Endothelial cell of umbilical vein (primary cell): ENCODE measurements at places on chromosomes 1 and 21. TPM values are rescaled to one million over a fixed set of nuclear protein-coding genes. Genes with fewer than 3 reads are reported as not detected.

- DNase-seq = peak; percentile 89
- H3K27me3 ChIP-seq = no peaks in the 10 kb centered on the region
- peaks cover 45% of the 10 kb centered on the region for H3K4me1 ChIP-seq
- H3K36me3 ChIP-seq = no peaks in the 10 kb centered on the region
Measured at GRCh38 chr21:17491716-17492414, 21.0 kb upstream of the CXADR start.

MRPL37 gene
- total RNA-seq = 109 TPM in 2 replicates

ERMAP gene
- total RNA-seq = 7.8 and 7.9 TPM in 2 replicates

FCMR gene
- total RNA-seq = not detected in 2 replicates

GRCh38 chr1:15756143-15757015 is 2.2 kb upstream of the FBLIM1 start:
- peak; percentile 47 for DNase-seq
- H3K36me3 ChIP-seq = no peaks in the 10 kb centered on the region
- H3K27me3 ChIP-seq = no peaks in the 10 kb centered on the region
- peaks cover 31% of the 10 kb centered on the region for H3K4me1 ChIP-seq
- no peak overlapping the region for H3K4me3 ChIP-seq

GRCh38 chr21:41228492-41228891 is 60.5 kb downstream of the BACE2 start:
- H3K4me3 ChIP-seq = no peak overlapping the region
- no peaks in the 10 kb centered on the region for H3K4me1 ChIP-seq
- no peak for DNase-seq
- H3K27me3 ChIP-seq = no peaks in the 10 kb centered on the region
- peaks cover 14% of the 10 kb centered on the region for H3K36me3 ChIP-seq
- no peak overlapping the region for H3K27ac ChIP-seq

DNA sequence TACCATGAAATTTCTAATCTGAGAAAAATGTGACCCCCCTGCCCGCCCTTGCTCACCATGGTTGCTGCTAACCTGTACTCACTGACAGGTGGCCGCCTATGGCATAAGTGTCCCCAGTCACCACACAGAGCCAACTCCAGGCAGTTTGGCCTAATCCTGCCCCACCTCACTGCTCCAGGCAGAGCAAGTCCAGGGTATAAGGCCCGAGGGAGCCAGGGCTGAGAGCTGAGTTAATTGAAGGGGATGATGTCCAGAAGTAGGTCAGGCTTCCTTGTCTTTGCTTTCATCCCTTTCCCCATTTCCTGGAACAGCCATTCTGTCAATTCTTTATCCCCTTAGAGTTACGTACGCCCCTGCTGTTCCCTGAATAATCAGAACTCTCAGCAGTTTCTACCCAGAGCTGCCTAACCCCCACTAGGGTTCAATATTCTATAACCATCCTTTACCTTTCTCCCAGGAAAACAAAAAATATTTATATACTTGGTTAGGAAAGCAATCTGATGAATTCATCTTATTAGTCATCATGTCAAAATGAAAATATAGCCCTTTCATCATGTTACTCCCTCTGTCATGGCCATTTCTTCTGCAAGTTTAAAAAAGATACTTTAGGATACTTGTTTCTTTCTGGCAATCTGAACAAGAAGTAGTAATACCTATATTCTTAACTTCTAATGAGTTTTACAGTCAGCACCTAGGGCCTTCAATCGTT is 29.4 kb upstream of the CD101 start:
- H3K27ac ChIP-seq = no peak overlapping the region
- H3K4me1 ChIP-seq = no peaks in the 10 kb centered on the region
- DNase-seq = no peak
- H3K27me3 ChIP-seq = no peaks in the 10 kb centered on the region
- H3K36me3 ChIP-seq = peaks cover under 1% of the 10 kb centered on the region

DNA sequence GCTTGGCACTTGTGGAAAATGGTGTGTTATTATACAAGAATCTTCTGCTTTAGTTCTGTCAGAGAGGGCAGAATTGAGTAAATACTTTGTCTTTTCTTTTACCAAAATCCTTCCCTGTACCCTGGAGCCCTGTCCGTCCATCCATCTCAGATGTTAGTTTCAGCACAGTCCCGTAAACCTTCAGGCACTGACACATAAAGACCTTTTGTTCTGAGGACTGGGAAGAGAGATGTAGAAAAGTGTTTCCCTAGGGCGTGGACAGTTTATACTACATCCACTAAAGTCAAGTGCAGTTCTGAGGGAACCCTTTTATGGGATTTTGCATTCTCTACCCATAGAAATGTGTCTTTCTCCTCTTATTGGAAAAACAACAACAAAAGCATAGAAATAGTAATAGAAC is 162.4 kb downstream of the PDE4B start:
- peaks cover 22% of the 10 kb centered on the region for H3K4me1 ChIP-seq
- no peak overlapping the region for H3K4me3 ChIP-seq
- H3K27ac ChIP-seq = no peak overlapping the region
- no peak for DNase-seq
- no peaks in the 10 kb centered on the region for H3K27me3 ChIP-seq
- no peaks in the 10 kb centered on the region for H3K36me3 ChIP-seq

- H3K36me3 ChIP-seq = no peaks in the 10 kb centered on the region
- peak; percentile 70 for DNase-seq
- no peaks in the 10 kb centered on the region for H3K27me3 ChIP-seq
- H3K4me1 ChIP-seq = peaks cover 13% of the 10 kb centered on the region
- no peak overlapping the region for H3K4me3 ChIP-seq
- H3K27ac ChIP-seq = peak overlapping the region; percentile 11
Measured at GRCh38 chr1:80882553-80882952, 918.2 kb upstream of the ADGRL2 start.

DNA sequence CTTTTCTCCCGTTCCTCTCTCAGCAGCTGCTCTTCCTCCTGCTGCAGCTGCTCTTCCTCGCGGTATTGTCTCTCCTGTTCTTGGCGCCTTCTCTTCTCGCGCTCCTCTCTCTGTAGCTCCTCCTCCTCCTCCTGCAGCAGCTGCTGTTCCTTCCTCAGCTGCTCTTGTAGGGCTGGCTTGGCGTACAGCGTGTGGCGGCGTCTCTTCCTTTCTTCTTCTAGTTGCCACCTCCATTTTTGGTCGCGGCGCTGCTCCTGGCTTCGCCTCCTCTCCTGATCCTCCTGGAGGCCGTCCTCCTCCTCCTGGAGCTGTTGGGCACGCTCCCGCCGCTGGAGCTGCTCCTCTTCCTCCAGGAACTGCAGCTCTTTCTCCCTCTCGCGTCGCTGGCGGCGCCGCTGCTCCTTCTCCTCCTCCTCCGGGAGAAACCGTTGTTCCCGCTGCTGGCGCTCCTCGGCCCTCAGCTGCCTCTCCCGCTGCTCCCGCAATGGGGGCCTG is 4.8 kb downstream of the TCHH start:
- peaks cover 77% of the 10 kb centered on the region for H3K27me3 ChIP-seq
- H3K36me3 ChIP-seq = no peaks in the 10 kb centered on the region
- peak; percentile 49 for DNase-seq
- peak overlapping the region; percentile 33 for H3K4me3 ChIP-seq
- H3K4me1 ChIP-seq = peaks cover 33% of the 10 kb centered on the region

DNA sequence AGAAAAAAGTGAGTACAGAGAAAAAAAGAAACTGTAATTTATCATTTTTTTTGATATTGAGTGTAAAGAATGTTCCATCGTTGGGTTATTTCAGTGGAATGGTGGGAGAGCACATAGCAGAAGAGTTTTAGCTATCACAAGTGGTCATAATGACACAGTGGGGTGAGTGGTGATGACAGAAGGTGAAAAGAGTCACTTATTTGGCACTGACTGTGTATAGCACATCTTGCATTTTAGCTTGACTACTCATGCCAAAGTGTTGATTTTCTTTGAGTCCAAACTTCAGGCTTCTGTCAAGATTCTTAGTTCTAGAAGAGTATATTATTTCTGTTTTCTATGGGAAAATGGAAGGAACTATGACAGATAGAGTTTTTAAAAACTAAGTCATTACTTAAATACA is 261.2 kb downstream of the GRIK1 start:
- no peaks in the 10 kb centered on the region for H3K4me1 ChIP-seq
- H3K36me3 ChIP-seq = no peaks in the 10 kb centered on the region
- peaks cover 4% of the 10 kb centered on the region for H3K27me3 ChIP-seq
- H3K4me3 ChIP-seq = no peak overlapping the region

HEYL gene
- total RNA-seq = not detected in 2 replicates

GRCh38 chr1:29629814-29630516 is 393.6 kb downstream of the PTPRU start:
- no peak for DNase-seq
- no peaks in the 10 kb centered on the region for H3K4me1 ChIP-seq
- H3K27ac ChIP-seq = no peak overlapping the region
- no peaks in the 10 kb centered on the region for H3K27me3 ChIP-seq

GRCh38 chr1:220528679-220529501 is 954 bp downstream of the MARK1 start:
- DNase-seq = peak; percentile 27
- H3K4me3 ChIP-seq = peak overlapping the region; percentile 64
- H3K36me3 ChIP-seq = no peaks in the 10 kb centered on the region
- H3K27ac ChIP-seq = no peak overlapping the region
- H3K27me3 ChIP-seq = peaks cover 6% of the 10 kb centered on the region

SLC45A3 gene
- 15.6 and 16.9 TPM in 2 replicates for total RNA-seq

DNA sequence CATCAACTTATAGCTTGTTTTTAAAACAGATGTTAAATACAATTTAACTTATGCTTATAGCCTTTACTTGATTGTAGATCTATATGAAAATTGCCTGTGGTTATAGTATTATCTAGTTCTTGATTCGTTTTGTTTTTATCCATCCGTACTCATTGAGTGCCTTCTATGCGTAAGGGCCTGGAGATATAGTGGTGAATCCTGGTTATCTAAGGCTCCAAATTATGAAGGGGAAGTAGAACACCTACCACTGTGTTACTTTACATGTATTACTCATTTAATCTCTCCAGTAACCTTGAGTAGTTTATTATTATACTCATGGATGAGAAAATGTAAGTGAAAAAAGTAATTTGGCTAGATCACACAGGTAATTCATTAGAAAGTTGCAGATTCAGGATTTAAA is 121.8 kb downstream of the OSBPL9 start:
- no peak overlapping the region for H3K4me3 ChIP-seq
- H3K4me1 ChIP-seq = peaks cover 44% of the 10 kb centered on the region
- DNase-seq = no peak
- no peak overlapping the region for H3K27ac ChIP-seq
- H3K27me3 ChIP-seq = no peaks in the 10 kb centered on the region
